ENCODE measurements at places on chromosomes 6 and 20.
A peak's percentile ranks its signal among the peaks of the same experiment; 100 is the strongest.

- DNase-seq: no peak
Observed at GRCh38 chr6:70956451-70957283, at the start of gene B3GAT2. TSS of gene B3GAT2 (minus strand) at chr6:70957060. CDS start at chr6:70956429, 631 bp downstream.

DNA sequence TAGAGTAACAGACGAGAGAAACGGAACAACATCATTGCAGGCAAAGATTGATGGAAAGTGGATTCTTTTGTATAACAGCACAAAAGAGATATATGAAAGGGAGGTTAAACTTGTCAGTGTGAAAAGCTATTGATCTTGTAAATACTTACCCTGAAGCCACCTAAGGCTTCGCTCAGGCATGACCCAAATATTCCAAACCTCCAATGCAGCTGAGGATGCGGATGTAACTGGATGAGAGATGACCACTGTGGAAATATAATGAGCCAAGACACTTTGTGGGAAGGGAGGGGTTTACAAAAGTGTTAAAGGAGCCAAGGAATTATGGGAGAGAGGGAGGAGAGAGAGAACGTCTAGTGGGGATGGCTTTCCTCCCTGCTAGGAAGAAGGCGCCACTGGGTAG, 112.0 kb downstream of the DOK5 start:
- no peak for DNase-seq

GRCh38 chr6:99905209-99906106, 88.6 kb downstream of the MCHR2 start:
- peak; percentile 12 for DNase-seq

DNA sequence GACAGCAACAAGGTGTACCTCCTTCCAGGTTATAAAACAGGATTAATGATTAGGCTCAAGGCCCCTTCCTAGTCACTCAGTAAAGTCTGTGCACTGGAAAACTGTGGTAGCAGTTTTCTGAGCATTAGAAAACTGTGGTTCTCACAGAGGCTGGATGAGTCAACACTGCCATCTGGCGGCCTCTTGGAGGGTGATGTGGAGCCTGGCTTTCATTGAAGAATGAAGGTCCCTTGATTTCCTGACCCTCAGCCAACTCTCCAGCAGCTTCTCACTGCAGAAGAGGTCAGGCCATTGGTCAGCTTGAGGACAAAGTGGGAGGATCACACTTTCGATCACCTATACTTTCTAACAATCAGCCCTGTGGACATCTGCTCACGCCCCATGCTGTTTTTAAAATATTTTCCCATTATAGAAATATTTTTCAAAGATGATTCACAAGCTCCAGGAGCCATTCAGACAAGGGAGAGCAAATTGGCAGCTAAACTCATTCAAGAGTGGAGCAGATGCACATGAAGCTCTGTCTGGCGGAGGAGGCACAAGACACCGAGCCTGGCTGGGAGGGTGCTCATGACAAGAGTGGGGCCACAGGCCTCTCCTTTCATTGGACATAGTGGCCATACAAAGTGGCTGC, 23.2 kb downstream of the PSMB1 start:
- DNase-seq: peak; percentile 64

DNA sequence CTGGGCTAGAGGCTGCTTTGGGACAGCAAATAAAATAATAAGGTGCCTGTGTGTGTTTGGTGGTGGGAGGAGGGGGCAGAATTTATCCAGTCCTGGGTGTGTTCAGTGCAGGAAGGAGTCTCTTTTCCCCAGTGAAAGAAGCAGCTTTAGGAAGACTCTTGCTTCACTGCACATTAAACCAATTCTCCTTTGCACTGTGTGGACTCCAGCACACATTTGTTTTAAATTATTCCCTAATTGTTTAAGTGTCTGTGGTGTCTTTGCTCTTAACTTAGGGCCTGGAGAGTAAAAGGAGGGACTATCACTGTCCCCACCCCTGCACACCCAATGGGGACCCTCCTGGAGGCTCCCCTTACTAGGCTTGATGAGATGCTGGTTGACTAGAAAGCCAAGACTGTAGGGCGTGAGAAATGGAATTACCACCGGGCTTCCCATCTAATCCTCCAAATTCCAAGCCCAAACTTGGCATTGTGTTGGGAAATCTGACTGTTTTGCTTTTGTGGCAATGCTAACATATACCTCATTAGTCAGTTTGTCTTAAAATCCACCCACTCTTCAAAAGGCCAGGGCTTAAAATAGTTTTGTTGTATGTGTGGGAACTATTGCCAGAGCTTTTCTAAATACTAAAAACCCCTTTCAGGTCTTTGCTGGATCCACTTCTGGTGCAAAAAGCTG, 13.5 kb upstream of the DAAM2 start:
- DNase-seq: no peak

DNA sequence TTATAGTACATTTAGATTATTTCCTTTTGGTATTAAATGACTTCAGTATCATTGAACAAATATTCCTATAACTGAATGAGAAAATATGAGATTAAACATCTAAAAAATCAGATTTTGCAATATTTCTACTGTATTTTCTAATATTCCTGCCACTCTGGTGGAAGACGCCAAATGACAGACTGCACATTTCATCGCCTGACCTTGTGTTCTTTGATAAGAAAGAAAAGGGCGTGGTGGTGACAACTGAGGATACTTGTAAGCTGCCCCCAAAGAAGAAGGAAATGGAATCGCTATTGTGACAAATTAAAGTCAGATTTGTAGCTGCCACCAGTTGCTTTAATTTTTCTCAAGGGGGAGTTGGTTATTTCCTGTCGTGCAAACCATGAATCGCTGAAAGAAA, 131.3 kb downstream of the MTFR2 start:
- no peak for DNase-seq

DNA sequence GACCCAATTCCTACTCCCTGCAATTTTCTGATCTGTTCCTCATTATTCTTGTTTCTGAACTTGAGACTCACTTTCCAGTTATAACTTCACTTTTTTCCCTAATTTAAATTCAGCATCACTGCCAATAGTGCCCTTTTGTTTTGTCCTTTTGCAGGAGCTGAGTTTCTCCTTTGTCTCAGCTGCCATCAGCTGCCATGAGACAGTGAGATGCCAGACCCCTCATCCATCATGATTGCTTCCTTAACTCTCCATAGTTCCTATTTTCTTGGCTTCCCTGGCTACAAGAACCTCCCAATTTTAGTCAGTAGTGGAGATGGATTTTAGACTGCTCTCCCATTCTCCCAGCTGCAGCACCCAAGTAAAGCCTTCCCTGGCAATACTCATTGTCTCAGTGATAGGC, 518.1 kb downstream of the HDGFL1 start:
- DNase-seq: no peak

DNA sequence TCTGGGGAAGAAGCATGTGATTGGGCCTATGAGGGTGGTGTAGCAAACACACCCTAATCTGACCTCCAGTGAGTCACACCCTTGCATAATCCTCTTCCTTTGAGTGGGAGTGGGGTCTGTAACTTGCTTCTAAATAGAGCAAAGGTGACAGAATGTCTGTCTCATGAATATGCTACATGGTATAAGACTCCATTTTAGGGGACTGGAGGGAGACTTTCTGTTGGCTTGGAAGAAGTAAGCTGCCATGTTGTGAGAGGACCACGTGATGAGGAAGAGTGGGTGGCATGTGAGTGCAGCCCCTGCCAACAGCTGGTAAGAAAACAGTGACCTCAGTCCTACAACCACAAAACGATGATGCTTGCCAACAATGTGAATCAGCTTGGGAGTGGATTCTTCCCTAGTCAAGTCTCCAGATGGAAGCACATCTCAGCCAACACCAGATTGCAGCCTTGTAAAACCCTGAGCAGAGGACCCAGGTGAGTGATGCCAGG, 3.7 kb downstream of the AK9 start:
- DNase-seq: no peak

- DNase-seq: no peak
Observed at GRCh38 chr6:12557765-12558164, 158.8 kb upstream of the PHACTR1 start.

GRCh38 chr20:6501061-6501460, 266.4 kb upstream of the BMP2 start:
- DNase-seq: no peak

DNA sequence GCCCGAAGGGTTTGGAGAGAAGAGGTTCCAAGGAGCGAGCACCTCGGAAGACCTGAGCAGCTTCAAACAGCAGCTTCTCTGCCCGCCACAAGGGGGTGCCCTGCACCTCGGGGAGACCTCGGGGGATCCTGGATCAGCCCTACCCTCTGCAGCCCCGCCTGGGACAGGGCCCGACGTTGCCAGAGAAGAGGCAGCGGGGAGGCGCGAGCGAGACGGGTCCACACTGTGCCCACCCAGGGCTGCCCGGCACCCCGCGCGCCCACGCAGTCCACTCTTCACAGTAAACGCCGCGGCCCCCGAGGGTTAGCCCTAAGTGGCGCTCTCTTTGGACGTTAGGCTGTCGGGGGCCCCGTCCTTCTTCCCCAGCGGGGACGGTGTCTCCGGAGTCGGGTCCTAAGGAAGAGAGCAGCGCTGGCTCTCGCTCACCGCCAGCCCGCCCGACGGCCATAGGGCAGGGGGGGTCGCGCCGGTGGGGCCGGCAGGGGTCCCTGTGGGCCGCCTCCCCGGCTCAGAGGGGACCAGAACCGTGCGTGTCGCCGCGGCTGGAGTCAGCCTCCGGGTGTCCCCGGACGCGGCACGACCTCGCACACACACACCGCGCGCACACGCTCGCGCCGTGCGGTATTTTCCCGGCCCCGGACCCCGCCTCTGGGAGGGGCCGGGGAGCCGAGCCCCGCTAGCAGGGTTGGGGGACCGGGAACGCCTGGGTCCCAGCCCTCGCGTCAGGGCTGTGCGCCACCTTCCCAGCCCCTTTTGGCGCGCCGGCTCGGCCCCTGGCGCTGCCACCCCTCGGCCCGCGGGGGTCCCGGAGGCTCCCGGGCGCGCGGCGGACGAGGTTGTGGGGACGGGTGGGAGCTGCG, 929 bp downstream of the CDH22 start:
- peak; percentile 73 for DNase-seq

GRCh38 chr20:61112515-61112914, 139.5 kb upstream of the CDH4 start:
- DNase-seq: no peak

- DNase-seq: no peak
Observed at GRCh38 chr6:13177664-13178063, 150.7 kb downstream of the TBC1D7 start.

DNA sequence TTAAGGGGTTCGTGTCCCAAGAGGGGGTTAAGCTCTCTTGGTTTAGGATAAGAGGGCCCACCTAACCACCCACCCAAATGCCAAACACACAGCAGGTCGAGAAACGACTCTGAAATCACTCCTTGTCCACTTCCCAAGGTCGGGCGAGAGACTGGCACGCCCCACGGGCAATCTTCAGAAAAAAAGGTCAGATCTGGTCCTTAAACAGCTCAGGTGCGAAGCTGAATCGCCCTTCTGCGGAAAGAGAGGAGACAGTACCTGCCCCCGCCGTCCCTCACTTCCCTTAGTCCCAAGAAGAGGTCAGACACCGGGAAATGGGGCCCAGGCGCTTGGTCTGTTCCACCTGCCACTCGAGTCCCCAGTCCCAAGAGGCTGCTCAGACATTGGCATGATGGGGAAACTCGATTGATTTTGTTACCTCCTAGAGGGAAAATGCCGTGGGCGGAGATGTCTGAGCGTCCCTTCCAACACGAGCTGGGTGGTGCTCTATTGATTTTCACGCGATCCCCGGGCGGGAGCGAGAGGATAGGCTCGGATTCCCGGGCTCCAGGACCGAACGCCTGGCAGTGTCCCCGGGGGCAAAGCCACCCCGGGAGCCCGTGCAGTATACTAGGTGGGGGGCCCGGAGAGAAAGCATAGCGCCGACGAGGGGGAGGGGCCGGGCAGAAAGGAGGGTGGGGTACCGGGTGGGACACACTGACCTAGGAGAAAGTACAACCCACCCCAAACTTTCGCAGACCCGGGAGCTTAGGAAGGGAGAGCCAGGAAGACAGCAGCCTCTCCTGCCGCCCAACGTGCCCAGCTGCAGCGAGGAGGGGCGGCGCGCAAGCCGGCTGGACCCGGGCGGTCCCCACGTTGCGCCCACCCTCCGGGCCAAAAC, 1.1 kb upstream of the SAMD5 start:
- no peak for DNase-seq

DNA sequence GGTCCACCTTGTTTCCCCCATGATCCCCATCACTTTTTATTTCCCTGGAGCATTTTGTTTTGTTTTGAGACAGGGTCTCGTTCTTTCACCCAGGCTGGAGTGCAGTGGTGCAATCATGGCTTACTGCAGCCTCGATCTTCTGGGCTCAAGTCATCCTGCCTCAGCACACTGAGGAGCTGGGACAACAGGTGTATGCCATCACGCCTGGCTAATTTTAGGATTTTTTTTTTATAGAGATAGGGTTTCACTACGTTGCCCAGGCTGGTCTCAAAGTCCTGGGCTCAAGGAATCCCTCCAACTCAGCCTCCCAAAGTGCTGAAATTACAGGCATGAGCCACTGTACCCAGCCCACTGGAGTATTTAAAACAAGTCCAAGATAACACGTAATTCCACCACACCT, 179.9 kb downstream of the PREX1 start:
- no peak for DNase-seq

DNA sequence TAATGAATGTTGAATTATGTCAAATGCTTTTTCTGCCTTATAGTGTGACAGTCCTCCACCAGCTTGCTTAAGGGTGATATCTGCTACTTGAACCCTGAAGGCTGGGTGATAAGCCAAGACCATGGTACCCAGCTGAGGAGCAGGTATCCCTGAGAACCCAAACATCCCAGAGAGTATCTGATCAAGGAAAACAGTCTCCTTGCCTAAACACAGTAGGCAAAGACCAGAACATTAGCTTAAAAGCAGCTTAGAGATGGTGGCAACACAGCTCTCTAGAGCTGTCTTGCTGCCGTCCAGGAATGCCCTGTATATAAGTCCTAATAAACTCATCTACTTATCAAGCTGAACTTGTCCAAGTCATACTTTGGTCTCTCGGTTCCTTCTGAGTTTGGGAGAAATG, 127.7 kb upstream of the PRSS16 start:
- DNase-seq: no peak

DNA sequence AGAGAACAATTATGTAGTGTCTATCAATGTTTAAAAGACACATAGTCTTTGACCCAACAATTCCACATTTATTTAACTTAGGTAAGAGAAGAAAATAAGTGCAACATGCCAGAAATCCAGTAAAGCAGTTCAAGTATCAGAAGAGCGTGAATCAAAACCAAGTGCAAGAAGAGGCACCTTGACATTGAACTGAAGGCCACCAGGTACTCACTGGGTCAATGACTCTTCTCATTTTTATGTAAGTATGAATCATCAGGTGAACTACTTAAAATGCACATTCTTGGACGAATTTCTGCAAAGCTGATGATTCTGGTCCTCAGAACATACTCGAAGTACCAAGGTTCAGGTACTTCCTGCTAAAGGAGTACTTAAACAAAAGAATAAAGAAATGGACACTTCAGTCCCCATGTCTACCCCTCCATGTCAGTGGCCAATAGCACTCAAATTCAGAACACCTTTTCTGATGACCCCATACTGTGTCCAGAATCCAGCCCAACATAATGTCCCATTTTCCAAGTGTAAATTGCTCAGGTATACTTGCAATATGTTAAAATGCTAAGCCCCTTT, 481.9 kb downstream of the GJA1 start:
- no peak for DNase-seq

All from CD4-positive, alpha-beta T cell treated with Interleukin-12 subunit alpha and Interleukin-12 subunit beta, for 1 hour (primary cell).